ENCODE measurements at places on chromosomes 7 and 10.
A peak's percentile ranks its signal among the peaks of the same experiment; 100 is the strongest.

- no peak for DNase-seq
These were observed 63.3 kb upstream of the DNAJB12 start for GRCh38 chr10:72417971-72418370.

DNA sequence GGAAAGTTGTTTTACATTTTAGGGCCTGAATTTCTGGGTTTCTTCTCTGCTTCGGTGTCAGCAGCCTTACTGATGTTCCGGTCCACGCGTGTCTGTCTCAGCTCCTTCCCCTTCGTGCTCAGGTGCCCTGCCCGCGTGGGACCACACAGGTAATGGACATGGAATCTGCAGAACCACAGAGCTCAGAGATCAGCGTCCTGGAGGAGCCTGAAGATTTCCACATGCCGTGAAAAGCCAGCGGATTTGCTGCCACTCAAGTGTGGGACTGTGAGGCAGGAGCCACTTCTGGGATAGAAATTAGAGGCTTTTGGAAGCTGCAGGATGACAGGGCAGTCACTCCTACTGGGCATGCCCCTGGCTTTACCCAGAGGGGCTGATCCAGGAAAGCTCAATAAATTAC, 666.1 kb upstream of the FOXK1 start:
- DNase-seq = no peak

- DNase-seq = no peak
These were observed 613.7 kb upstream of the MKI67 start for GRCh38 chr10:128739930-128740329.

DNA sequence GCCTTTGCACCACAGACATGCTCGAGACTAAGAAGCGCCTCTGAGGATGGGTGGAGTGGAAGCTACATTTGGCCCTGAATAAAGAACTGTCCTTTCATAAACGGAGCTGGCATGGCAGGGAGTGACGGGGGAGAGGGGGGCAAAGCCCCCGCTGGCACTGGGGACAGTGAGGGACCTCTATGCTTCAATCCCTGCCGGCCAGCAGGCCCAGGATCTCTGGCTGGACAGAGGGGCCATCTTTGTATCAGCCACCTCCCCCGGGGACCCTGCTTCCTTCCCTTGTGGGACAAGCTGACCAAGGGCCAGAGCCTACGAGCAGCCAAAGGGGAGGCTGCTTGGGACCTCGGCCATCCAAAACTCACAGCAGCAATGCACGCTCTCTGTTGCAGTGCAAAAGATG, 28.2 kb upstream of the ECHDC3 start:
- no peak for DNase-seq

DNA sequence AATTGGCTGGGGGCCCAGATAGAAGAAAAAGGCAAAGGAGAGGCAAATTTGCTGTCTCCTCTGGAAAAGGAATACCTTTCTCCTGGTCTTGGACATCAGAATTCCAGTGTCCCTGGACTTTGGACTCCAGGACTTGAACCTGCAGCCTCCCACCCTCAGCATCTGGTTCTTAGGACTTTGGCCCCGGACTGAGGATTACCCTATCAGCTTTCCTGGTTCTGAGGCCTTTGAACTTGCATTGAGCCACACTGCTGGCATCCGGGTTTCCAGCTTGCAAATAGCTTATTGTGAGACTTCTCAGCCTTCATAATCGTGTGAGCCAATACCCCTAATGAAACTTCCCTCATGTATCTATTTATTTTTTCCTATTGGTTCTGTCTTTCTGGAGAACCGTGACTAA, 68.3 kb downstream of the DNAH11 start:
- DNase-seq = no peak

- DNase-seq = no peak
These were observed 31.6 kb upstream of the KCNIP2 start for GRCh38 chr10:101875068-101875688.

DNA sequence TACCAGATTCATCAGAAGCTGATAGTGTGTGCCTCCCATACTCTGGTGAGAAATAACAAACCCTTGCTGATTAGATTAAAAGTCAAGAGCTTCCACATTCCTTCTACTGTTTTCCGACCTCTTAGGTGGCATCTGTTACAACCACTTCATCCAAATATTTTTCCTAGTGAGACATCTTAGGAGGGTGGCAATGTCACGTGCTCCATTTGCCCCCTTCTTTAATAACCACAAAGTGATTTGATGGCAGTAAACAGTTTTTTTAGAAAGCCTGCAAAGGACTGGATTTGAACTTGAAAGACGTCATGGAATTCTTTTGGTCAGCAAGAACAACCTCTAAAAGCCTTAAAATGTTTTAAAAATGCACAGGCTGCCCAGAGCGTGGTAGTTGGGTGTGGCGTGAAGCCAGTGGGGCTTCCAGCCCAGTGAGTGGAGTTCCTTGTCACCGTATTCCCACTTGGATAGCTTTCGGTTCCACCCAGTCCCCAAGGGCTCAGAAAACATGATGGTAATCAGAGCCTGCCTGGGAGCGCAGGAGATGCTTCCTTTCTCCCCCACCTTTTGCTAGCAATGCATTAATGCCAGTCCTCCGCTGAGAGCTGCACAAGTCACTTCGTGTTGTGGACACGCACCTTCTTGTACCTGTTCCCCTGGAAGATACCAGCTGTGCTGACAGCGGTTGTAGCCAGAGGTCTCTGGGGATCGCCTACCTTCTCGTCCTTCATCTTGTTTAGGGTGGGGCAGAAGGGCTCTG, 256.4 kb downstream of the KIAA1217 start:
- DNase-seq = no peak

- DNase-seq = peak; percentile 9
These were observed 81.3 kb downstream of the C10orf105 start for GRCh38 chr10:71638064-71638821.

DNA sequence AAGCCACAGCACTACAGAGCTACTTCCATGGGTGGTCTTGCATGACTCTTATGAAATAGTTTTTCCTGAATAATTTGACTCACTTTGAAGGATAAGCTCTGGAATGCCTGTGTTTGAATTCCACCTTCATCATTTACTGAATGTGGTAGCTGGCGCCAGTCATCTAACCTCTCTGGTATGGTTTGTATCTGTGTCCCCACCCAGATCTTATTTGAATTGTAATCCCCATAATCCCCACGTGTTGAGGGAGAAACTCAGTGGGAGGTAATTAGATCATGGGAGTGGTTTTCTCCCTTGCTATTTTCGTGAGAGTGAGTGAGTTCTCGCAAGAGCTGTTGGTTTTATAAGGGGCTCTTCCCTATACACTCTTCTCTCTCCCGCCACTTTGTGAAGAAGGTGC, 11.2 kb upstream of the SLC13A1 start:
- no peak for DNase-seq

DNA sequence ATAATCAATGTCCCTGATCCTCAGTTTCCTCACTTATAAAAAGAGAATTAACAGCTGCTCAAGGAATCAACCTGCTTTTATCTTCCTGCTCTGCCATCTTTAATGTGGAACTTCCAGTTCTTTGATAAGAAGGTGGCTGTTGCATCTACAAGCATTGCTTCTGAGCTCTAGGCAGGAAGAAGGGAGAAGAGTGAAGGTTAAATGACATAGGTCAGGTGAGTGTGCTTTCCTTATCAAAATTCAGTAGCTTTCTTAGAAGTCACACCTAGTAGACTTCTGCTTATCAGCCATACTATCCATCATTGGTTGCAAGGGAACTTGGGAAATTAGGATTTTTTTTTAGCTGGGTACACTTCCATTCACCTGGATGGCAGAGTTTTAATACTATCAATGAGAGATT, 24.0 kb upstream of the KIF20B start:
- no peak for DNase-seq

GRCh38 chr10:20466731-20467130, 430.4 kb downstream of the NEBL start:
- no peak for DNase-seq

- DNase-seq = no peak
These were observed 497.4 kb downstream of the GRM8 start for GRCh38 chr7:126755381-126755780.

- no peak for DNase-seq
These were observed 37.7 kb downstream of the CDK13 start for GRCh38 chr7:39987641-39988347.

- DNase-seq = no peak
These were observed 9.1 kb downstream of the LANCL2 start for GRCh38 chr7:55374213-55374612.

GRCh38 chr10:71888623-71889387, 37.8 kb upstream of the PSAP start:
- peak; percentile 7 for DNase-seq

DNA sequence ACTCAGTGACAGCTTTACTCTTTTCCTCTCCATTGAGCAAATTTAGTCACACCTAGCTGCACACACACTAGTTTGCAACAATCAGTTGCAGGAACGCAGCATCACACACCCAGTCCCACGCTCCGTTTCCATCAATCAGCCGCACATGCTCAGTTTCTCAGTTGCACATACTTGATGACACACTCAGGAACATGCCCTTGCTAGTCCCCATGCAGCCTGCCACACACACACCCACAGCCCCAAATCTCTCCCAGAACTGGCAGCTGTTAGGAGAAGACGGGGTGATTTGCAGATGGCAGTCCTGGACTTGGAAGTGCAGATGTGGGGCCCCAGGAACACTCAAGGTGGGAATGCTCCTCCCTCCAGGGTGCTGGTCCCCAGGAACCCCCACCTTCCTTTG, 7.7 kb downstream of the LBX1 start:
- no peak for DNase-seq

DNA sequence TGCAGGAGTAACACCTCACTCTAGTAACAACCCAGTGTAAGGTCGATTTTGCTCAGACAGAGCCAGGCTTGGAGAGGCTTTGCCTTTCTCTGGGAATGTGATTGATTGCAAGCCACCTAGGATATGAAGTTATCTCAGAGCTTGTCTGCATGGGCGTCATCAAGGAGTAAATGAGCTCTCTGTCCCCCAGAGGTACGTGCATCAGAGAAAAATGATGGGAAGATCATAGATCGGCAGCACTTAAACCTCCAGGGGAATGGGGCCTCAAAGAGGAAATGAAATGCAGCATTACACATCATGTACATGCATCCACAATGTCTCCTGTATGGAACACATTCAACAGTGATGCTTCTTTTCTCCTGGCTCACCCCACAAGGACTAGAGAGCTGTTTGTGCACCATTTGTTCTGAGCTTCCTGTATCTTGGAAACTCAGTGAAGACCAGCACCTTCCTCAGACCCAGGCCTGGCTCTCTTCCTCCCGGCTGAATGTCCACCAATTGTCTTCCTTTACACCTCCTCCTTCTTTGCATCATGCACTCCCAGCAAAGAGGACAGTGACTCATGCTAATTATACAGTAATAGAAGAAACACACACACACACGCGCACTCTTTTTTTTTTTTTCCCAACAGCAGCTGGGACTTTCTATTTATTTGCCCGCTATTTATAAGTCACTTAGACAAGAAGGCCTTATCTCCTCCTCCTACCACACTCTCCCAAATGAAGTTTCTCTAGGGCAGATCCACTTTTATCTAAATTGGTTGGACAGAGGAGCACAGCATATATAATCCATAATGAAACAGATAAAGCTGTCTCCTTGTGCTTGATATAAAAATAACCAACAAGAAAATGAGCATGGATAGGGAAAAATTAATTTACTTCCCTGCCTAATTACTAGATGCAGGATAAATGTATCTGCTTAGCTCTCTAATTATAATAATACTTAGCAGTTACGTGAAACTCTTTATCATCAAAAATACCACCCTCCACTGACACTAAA, 990.7 kb downstream of the CCSER2 start:
- no peak for DNase-seq

GRCh38 chr7:157589680-157590079, 252.9 kb downstream of the DNAJB6 start:
- DNase-seq = no peak

GRCh38 chr10:75466886-75467285, 35.5 kb downstream of the LRMDA start:
- no peak for DNase-seq

DNA sequence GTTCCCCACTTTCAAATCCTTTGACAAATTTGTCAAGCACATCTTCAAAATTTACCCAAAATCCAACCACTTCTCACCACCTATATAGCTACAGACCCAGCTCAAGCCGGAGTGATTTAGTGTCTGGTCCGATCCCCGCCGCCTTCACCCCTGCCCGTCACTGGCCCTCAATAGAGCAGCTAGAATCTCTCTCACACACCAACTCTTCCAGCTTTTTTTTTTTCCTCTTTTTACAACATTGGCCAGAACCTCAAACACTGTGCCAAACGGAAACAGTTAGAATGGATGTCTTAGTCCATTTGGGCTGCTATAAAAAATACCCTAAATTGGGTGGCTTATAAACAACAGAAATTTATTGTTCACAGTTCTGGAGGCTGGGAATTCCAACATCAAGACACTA, 41.1 kb upstream of the TMEM72 start:
- DNase-seq = no peak

DNA sequence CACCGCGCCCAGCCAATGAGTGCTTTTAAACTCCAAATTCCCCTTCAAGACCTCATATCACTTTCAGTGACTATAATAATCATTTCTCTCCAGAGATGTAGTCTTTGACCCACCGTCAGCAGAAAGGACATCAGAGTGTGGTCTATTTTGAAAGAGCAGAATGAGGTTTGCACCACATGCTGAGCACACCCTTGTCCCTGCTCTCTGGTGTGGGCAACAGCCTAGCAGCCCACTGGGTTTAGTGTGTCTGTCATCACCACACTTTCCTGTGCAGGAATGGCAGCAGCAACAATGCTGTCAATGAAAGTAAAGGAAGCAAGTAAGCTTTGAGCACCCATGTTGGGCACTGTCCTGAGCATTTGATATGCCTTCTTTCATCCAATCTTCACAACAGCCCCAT, 122.4 kb downstream of the PLXNA4 start:
- no peak for DNase-seq

GRCh38 chr10:61792097-61792716, 109.3 kb upstream of the ARID5B start:
- no peak for DNase-seq

DNA sequence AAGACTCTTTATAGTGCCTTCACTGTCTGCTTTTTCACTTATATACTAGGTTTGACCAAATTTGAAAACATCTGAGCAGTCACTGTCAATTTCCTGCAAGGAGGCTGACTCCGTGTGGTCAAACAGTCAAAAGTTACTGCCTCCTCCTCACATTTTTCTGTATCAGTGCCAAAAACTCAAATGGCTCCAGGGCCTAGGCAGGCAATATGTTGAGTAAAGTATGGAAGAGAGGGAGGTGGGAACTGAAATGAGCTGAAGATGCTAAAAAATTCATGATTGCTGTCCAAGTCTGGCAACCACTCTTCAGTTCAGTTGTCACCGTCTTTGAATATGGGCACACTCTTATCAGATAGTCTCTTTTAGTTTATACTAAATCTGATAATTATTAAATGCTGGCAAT, 551.6 kb downstream of the CCSER2 start:
- DNase-seq = no peak

- no peak for DNase-seq
These were observed 376.0 kb downstream of the TFEC start for GRCh38 chr7:115654384-115655214.

- no peak for DNase-seq
These were observed 82.7 kb upstream of the C1GALT1 start for GRCh38 chr7:7099584-7100014.

All from CD4-positive, CD25-positive, alpha-beta regulatory T cell (primary cell).